Stimulated activated CD8-positive, alpha-beta memory T cell treated with anti-CD3 and anti-CD28 coated beads, Interleukin-12 subunit alpha, Interleukin-12 subunit beta, amount 100 ng/mL, for 1 hour (primary cell): ENCODE measurements at places on chromosomes 13 and 19.

- no peak for DNase-seq
Measured at GRCh38 chr19:16571822-16572331, 338 bp downstream of the SLC35E1 start.

DNA sequence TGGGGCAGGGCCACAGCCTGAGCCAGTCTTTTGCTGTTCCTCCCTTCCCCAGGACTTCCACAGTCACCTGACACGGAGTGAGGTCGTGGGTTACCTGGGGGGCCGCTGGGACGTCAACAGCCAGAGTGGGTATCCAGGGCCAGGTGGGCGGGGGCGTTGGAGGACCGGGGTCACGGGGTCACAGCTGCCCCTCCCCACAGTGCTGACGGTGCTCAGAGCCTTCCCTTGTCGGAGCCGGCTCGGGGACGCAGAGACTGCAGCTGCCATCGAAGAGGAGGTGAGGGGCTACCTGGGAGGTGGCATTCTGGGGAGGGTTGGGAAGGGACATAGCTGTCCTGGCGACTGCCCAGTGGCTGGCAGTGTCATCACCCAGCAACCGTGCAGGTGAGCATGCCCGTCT lies 11.5 kb downstream of the MPND start:
- no peak for DNase-seq

GRCh38 chr13:51518827-51519226 lies 65.4 kb upstream of the WDFY2 start:
- no peak for DNase-seq

GRCh38 chr13:35723821-35724220 lies 247.3 kb upstream of the MAB21L1 start:
- no peak for DNase-seq

DNA sequence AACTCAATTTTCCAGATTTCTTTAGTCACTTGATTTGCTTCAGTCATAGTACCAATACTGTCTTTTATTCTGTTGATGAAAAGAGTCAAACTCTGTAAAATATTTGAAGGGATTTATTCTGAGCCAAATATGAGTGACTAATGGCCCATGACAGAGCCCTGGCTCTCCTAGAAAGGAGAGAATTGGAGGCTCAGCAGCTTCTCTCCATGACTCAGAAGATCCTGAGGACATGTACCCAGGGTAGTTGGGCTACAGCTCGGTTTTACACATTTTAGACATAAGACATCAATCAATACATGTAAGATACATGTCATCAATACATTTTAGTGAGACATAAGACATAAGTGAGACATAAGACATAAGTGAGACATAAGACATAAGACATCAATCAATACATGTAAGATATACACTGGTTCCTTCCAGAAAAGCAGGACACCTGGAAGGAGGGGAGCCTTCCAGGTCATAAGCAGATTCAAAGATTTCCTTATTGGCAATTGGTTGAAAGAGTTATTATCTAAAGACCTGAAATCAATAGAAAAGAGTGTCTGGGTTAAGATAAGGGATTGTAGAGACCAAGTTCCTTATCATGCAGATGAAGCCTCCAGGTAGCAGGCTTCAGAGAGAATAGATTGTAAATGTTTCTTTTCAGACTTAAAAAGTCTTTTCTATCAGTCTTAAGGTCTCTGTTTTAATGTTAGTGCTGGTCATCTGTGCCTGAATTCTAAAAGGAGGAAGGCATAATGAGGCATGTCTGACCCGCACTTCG lies 179.8 kb upstream of the RFC3 start:
- DNase-seq, result no peak

- DNase-seq, result no peak
Measured at GRCh38 chr13:45961468-45961867, 91.1 kb downstream of the ZC3H13 start.

DNA sequence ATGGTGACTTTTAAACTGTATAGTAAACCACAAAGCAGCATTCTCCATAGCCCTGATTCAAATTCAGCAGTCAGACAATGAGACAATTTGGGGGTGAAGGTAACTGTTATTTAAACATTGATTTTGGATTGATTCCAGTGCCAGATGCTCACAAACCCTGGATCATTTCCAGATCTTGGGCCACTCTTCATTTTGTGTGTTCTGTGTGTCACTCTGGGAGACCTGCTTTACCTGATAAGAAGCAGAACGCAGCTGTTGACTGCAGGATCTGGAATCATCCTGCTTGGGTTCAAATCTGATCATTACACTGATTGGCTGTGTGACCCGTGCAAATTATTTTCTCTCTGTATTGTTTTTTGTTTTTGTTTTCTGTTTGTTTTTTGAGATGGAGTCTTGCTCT lies 4.0 kb upstream of the PCDH8 start:
- no peak for DNase-seq

- no peak for DNase-seq
Measured at GRCh38 chr13:95239283-95239682, 62.0 kb downstream of the ABCC4 start.

DNA sequence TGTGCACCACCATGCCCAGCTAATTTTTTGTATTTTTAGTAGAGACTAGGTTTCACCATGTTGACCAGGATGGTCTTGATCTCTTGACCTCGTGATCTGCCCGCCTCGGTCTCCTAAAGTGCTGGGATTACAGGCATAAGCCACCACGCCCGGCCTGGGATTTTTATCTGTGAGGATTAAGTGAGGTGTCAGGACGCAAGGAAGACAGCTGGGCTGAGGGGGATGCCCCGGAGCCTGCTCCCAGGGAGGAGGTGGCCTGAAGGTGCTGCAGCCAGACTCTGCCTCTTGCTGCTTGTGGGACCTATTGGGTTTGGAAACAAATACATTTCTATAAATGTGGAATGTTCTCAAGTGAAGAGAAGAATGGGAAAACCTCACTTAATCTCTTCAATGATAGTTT lies 131.6 kb downstream of the OLFM4 start:
- DNase-seq, result no peak
